ENCODE measurements at places on chromosomes 5 and 9.

GRCh38 chr5:56346044-56346710 is 113.0 kb upstream of the ANKRD55 start:
- DNase-seq, result no peak

DNA sequence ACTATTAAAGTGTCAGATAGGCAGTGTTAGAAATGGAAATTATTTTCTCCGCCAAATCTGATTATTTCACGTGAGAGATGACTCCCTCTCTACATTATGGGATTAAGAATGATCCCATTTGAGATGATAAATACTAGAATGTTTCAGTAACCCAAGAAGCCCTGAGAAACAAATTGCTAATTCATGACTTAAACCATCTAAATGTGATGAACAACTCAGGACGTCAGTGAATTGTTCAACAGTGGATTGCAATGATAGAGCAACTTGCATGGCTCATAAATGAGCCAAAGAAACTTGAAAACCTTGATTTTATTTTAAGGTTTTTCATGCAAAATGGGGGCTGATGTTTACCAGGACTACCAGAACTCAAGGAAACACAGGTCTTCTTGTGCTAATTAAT is 350.5 kb upstream of the WWC1 start:
- no peak for DNase-seq

GRCh38 chr5:16489322-16489791 is 23.8 kb upstream of the ZNF622 start:
- DNase-seq, result no peak

DNA sequence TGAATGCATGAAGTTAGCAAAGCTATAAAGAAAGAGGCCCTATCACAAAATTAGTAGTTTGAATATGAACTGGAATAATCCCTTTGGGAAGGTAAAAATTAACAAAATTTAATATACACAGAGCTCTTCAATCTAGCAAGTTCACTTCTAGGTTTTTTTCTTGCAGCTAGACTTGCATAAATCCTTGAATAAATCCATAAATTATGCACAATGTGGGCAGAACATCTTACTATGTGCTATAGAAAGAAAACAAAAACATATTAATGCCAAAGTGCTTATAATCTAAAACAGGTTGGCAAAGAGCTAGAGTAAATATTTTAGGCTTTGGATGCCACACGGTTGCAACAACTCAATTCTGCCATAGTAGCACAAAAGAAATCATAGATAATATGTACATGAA is 138.5 kb upstream of the FREM1 start:
- no peak for DNase-seq

DNA sequence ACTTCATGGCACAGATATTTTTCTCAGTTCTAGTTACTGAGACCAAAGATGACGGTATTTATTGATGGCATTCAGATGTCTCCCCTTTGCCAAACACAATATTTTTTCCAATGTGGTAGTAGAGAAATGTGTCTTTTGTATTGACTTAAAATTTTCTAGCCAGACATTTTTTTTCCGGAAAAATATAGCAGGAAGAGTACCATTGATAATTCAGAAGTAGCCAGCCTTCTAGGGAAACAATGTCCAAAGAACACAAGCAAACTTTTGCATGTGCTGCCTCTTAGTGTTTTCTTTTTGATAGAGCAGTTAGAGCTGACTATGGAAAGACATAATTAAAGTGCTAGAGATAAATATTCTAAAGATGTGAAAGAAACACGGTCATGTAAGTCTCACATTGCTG is 231.4 kb downstream of the MARCHF11 start:
- DNase-seq, result no peak

DNA sequence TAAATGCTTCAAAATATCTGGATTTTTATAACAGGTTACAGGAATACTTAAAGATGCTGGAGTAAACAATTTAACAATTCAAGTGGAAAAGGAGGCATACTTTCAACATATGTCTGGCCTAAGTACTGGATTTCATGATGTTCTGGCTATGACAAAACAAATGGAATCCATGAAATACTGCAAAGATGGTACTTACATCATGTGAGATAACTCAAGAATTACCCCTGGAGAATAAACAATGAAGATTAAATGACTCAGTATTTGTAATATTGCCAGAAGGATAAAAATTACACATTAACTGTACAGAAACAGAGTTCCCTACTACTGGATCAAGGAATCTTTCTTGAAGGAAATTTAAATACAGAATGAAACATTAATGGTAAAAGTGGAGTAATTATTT is 35.6 kb downstream of the SLC30A5 start:
- DNase-seq, result no peak

GRCh38 chr5:89735082-89735481 is 674.5 kb downstream of the CETN3 start:
- DNase-seq, result no peak

DNA sequence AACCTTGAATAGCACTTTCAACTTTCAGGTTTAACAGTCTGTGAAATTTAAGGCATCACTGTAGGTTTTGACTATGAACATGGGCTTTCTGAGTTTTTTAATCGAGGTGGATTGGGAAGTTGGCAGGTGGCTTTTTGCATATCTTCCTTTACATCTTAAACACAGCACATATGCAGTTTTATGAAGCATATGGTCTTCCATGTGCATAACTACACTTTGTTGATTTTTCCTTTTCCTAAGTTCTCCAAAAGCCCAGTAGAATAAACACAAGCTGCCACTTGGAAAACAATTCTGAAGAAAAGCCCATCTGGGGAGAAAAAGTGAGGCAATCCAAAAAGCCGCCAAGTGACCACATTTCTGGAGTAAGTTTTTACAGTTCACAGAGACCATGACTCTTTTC is 236.5 kb upstream of the IL12B start:
- DNase-seq, result no peak

- DNase-seq, result no peak
These were observed 370.3 kb upstream of the IRX1 start for GRCh38 chr5:3225201-3225960.

DNA sequence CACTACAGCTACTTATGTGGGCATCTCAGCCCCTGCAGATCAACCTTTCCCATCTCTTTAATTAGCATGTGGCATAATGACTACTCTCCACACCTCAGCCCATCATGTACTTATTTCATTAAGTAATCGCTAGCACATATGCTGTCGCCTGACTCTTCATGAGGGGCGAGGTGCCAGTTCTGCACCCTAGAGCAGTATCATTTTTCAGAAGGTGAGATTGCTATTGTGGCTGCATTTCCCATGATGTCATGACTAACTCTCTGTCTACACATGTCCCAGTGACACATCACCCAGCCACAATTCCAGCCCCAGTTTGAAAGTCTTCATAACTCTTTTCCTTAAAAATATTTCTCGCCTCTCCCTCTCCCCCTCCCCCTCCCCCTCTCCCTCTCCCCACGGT is 7.6 kb upstream of the F2RL1 start:
- DNase-seq, result no peak

DNA sequence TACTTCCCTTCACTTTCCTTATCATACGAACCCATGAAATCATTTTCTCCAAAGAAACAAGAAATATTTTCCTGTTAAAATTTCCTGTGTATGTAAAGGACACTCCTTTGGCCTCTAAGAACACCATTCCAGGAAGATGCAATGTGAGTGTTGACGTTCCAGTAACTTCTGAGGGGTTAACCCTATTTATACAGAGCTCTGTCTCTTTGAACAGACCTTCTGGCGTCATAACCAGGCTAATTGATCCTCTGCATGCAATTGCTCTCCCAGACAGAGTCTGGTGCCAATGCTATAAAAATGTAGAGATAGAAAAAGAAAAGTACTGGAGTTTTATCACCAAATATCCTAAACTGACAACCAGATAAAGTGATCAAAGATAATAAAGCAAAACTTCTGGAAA is 218.5 kb downstream of the TLE1 start:
- DNase-seq, result no peak

GRCh38 chr9:134433101-134433500 is 106.8 kb downstream of the RXRA start:
- DNase-seq, result no peak

DNA sequence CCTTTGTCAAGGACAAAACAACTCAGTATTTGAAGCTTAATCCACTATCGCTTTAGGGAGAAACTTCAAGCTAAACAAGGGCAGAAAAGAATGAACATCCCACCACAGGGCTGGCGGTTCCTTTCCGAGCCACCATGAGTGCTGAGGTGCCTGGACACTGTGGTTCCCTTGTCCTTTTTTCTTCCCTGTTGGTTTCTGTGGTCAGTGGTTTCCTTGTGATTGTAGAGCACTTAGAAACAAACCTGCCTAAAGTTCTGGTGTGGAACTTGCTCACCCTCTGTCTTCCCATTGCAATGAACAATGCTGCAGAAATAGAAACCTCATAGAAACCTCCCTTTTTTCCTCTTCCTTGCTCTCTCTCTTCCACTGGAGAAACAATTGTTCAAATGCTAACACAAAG is 79.3 kb upstream of the TBC1D2 start:
- DNase-seq, result no peak

DNA sequence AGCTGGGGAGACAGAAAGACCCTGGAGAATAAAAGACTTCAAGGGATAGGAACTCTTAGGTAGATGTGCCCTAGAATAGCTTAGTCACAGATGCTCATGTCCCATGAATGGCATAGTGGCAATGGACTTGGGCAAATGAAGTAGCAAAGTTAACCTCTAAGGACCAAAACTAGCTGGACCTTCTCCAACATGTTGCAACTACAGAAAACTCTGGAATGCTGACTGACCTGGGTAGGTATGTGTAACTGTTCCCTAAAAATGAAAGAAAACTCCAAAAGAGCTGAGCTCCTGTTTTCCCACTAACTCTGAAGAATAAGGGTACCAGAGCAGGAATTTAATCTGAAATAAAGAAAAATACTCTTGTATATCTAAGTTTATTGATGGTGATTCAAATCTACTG is 12.5 kb upstream of the LPAR1 start:
- DNase-seq, result no peak

GRCh38 chr9:136552117-136552703 is 6.4 kb upstream of the NOTCH1 start:
- DNase-seq, result no peak

- DNase-seq, result no peak
These were observed 603 bp downstream of the DENND1A start for GRCh38 chr9:123929177-123929869.

DNA sequence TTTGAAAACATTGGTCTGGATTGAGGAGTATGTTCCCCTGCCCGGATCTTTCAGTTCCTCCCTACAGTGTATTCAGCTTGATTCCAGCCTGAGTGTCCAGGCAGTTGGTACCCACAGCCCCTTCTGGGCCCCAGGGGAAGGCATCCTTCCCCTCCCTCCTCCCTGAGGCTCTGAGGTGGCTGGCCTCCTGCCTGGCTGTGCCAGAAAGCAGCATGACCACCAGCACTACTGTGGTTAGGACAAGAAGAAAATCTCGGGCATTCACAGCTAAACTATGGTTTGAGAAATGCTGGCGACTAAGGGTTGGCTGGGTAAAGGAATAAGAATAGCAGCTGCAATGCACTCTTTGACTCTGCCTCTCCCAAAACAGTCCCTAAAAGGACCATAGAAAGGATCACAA is 84.6 kb upstream of the LIFR start:
- DNase-seq, result no peak

DNA sequence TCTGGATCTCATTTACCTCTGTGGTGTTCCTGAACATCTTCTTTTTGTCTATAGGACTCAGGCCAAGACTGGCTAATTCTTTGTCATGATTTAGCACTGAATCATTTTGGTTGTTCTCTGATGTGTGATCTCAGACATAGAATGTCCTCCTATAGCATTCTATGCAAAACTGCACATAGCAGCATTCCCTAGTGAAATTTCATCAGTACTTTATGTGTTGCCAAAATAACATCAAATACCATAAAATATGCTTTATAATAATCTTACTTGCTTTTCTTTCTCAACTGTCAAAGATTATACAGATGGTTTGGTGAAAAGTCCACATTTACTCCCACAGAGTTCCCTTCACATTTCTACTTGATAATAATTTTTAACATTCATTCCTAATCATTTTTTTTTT is 115.7 kb upstream of the MPDZ start:
- no peak for DNase-seq

- no peak for DNase-seq
These were observed 28.7 kb downstream of the PTTG1 start for GRCh38 chr5:160450164-160450932.

GRCh38 chr5:61232490-61233050 is 70.3 kb upstream of the SMIM15 start:
- DNase-seq, result no peak

GRCh38 chr5:126681970-126682369 is 81.2 kb downstream of the PHAX start:
- no peak for DNase-seq

GRCh38 chr9:125428060-125428901 is 166.7 kb downstream of the GAPVD1 start:
- no peak for DNase-seq

DNA sequence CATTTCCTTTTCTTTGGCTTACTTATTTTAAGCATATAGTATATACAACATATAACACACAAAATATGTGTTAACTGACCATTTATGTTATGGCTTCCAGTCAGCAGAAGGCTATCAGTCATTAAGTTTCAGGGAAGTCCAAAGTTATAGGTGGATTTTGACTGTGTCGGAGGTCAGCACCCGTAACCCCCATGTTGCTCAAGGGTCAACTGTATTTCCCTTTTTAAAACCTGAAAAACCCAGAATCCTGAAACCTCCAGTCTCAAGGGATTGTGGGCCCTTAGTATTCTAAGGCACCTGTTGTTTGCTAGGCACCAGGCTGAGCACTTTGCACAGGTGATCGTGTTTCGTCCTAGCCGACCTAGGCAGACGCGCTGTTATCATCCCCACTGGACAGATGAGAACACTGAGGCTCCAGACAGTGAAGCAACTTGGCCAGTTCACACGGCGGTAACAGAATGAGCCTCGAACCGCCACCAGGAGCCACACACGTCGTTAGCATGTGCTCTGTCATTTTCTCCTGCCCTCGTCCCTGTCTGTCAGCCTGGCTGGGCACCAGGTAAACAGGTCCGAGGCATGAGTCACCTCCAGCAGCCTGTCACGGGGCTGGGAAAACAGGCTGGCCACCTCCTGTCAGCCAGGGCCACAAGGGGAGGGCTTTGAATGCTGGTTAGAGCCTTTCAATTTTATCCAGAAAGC is 39.9 kb downstream of the DUSP1 start:
- no peak for DNase-seq

- DNase-seq, result no peak
These were observed 747.1 kb downstream of the CETN3 start for GRCh38 chr5:89662499-89662898.

GRCh38 chr5:89268460-89268859 is 385.5 kb upstream of the MEF2C start:
- DNase-seq, result no peak

- no peak for DNase-seq
These were observed 681 bp upstream of the ETF1 start for GRCh38 chr5:138543730-138544104.

GRCh38 chr5:116847960-116848359 is 273.3 kb upstream of the SEMA6A start:
- no peak for DNase-seq

GRCh38 chr5:150530951-150531588 is 23.1 kb downstream of the NDST1 start:
- no peak for DNase-seq

- no peak for DNase-seq
These were observed 338.6 kb upstream of the PCSK5 start for GRCh38 chr9:75551861-75552260.

- DNase-seq, result no peak
These were observed 8.9 kb upstream of the SPATA31E1 start for GRCh38 chr9:87873607-87874303.

GRCh38 chr5:76524101-76524835 is 98.9 kb downstream of the F2RL2 start:
- no peak for DNase-seq

GRCh38 chr5:122921826-122922225 is 76.4 kb downstream of the SNX24 start:
- no peak for DNase-seq

- no peak for DNase-seq
These were observed 431 bp downstream of the TMOD1 start for GRCh38 chr9:97501972-97502221.

GRCh38 chr9:134177186-134177585 is 12.8 kb upstream of the RNU6ATAC start:
- no peak for DNase-seq
